NK-92 treated with Interleukin-12 subunit alpha and Interleukin-12 subunit beta, amount 100 ng/mL, for 24 hours (cell line): ENCODE measurements at places on chromosomes 16 and 17.

GRCh38 chr17:70976447-70976846 is 807.1 kb downstream of the KCNJ2 start:
- no peak for DNase-seq

GRCh38 chr17:11779892-11780291 is 181.6 kb downstream of the DNAH9 start:
- no peak for DNase-seq

- no peak for DNase-seq
Measured at GRCh38 chr17:77492446-77493237, 351.9 kb downstream of the SEC14L1 start.

DNA sequence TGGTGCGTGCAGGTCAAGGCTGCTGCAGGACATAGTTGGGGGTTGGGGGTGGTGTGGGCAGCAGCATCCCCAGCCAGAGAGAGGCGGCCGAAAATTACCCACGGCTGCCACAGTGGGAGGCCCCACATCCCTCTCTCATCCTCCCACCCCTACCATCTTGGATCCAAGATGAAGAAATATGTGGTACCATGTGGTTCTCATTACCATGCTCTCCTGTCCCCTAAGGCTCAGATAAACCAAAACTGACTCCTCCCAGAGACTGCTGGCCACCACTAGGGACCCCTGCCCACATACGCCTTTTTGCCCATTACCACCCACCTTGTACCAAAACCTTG is 120.4 kb downstream of the HIC1 start:
- DNase-seq, result no peak

GRCh38 chr16:54216688-54217087 is 69.9 kb downstream of the IRX3 start:
- DNase-seq, result no peak
